ENCODE measurements at places on chromosomes 12 and 14.

DNA sequence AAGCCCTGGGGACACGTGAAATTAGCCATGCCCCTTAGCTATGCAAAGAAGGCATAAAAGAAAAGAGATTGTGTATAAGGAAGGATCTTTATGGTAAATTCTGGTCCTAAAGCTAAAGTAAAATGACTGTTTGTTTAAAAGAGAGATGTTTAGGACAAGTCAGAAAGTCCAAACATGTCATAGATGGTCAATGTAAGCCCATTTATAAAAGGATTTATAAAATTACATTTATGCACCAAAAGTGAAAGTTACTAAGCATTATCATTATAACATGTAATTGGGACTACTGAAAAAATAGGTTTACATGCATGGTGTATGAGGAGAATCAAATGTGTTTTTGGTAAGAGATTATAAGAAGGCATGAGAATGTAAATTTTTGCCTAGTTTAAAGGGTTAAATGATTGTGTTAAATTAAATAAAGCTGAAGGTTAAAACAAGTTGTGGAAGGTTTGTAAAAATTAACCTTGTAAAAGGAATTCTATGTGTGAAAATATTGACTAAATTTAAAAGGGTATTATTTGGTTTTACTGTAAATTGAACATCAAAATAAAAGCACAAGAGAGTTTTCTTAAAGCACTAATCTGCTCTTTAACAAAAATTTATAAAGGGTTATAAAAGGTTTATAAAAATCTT lies 50.4 kb upstream of the TSPAN8 start:
- DNase-seq = no peak

DNA sequence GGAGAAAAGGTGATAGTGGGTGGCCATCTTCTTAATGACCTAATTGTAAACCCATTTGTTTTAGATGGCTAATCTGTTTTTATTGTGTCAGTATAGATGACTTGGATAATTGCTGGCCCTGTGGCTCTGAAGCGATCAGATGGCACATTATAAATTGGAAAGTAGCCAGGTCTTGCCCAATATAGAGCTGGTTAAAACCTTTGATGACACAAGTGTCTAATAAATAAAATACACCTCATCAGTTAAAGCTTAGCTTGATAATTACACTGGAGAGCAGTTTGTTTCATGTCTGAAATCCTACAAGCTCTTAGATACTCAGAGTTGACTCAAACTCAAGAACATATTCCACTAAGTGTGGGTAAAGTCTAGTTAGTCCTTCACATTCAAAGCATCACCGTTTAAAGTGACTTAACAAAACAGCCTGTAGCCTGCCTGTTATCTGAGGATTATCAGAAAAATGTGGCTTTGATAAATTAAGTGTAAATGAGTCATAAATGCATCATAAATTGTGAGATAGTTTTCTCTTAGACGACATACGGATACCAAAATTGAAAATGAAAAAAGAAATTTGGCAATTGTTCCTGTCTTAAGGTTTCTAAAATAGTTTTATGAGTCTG lies 280.9 kb downstream of the LRIG3 start:
- no peak for DNase-seq

- DNase-seq = peak; percentile 26
Observed at GRCh38 chr12:124480469-124481256, 86.7 kb downstream of the NCOR2 start.

- no peak for DNase-seq
Observed at GRCh38 chr14:93431036-93431670, 414 bp downstream of the UNC79 start.

DNA sequence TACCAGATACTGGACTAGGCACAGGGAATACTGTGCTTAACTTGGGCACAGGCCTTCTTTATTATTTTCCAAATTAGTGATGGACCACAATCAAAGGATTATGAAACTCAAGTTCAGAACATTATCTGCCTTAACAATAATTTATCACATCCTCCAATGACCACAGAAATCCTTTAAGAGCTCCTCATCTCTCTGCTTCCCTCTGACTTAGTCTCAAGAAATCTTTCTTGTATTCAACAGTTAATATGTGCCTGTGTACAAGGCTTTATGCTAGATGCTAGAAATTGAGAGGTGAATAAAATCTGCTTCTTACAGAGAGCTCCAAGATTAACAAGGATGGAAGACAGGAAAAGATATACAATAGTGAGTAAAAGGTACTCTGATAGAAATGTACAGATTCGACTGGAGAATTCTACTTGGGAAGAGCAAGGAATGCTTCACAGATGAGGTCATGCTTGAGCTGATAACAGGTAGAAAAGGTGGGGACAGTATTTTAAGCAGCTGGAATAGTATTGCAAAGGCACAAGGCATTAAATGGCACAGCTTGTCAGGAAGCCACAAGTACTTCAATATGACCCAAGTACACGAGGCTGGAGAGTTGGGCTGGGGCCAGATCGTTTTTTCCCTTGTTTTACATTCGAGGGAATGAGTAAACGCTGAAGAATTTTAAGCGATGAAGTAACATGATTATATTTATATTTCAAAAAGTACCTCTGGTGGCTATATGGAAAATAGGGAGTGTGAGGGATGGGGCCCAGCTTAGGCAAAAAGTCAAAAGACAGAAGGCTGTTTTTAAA lies 55.1 kb upstream of the ARID2 start:
- DNase-seq = peak; percentile 76

DNA sequence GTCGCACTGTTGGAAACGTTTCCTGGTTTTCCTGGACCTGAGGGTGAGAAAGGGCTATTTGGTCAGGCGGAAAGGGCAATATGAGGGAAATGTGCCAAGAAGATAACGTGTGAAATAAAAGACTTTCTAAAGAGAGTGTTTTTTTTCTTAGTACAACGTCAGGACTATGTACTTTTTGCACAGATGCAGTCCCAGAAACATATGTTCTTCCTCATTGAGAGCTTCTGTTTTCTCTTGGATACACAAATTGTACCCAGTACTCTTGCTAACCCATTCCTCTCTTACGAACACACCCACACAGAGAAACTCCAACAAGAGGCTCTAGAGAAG lies 669 bp upstream of the PKP2 start:
- no peak for DNase-seq

- no peak for DNase-seq
Observed at GRCh38 chr12:2857576-2857975, 737 bp upstream of the TEX52 start.

Measured in non-pigmented ciliary epithelial cell (primary cell).